Thoracic aorta endothelial cell (primary cell): ENCODE measurements at places on chromosomes 7 and 10. TPM values are rescaled to one million over a fixed set of nuclear protein-coding genes. Genes with fewer than 3 reads are reported as not detected.

HOXA9 gene
- total RNA-seq: 0.40 and 27.9 TPM in 2 replicates

WASHC2A gene
- total RNA-seq: 44.7 and 51.5 TPM in 2 replicates

PHYHIPL gene
- total RNA-seq: 0.07 TPM in 1 of 2 replicates, not detected in the other

TEX36 gene
- total RNA-seq: not detected in 2 replicates

TMEM140 gene
- total RNA-seq: 9.6 and 11.8 TPM in 2 replicates

MYH16 gene
- total RNA-seq: 0.93 and 1.1 TPM in 2 replicates

ASB15 gene
- not detected in 2 replicates for total RNA-seq

STK31 gene
- 0.57 TPM in 1 of 2 replicates, not detected in the other for total RNA-seq

ANXA11 gene
- 61.2 and 86.4 TPM in 2 replicates for total RNA-seq

AGMO gene
- total RNA-seq: not detected in 2 replicates

GRID2IP gene
- not detected in 2 replicates for total RNA-seq

SLC39A12 gene
- not detected in 2 replicates for total RNA-seq

FBXO24 gene
- 0.14 and 0.27 TPM in 2 replicates for total RNA-seq

SPDYE3 gene
- not detected in 2 replicates for total RNA-seq

TYW1B gene
- total RNA-seq: 2.0 and 2.4 TPM in 2 replicates

DMBT1 gene
- total RNA-seq: not detected in 2 replicates

CYP3A5 gene
- not detected in 2 replicates for total RNA-seq

PLEKHS1 gene
- not detected in 2 replicates for total RNA-seq

SEMA3A gene
- total RNA-seq: 0.29 and 0.66 TPM in 2 replicates

SPDYE1 gene
- total RNA-seq: 0.07 TPM in 1 of 2 replicates, not detected in the other

ANTXRL gene
- not detected in 2 replicates for total RNA-seq

PLA2G12B gene
- not detected in 2 replicates for total RNA-seq

ZNF365 gene
- total RNA-seq: 0.13 and 2.2 TPM in 2 replicates

EN2 gene
- not detected in 2 replicates for total RNA-seq

GRM3 gene
- total RNA-seq: not detected in 2 replicates

NOC3L gene
- 41.2 and 41.5 TPM in 2 replicates for total RNA-seq

HYAL4 gene
- 0.36 TPM in 1 of 2 replicates, not detected in the other for total RNA-seq

TACR2 gene
- 0.13 TPM in 1 of 2 replicates, not detected in the other for total RNA-seq
